ENCODE measurements at places on chromosomes 16 and 17.

DNA sequence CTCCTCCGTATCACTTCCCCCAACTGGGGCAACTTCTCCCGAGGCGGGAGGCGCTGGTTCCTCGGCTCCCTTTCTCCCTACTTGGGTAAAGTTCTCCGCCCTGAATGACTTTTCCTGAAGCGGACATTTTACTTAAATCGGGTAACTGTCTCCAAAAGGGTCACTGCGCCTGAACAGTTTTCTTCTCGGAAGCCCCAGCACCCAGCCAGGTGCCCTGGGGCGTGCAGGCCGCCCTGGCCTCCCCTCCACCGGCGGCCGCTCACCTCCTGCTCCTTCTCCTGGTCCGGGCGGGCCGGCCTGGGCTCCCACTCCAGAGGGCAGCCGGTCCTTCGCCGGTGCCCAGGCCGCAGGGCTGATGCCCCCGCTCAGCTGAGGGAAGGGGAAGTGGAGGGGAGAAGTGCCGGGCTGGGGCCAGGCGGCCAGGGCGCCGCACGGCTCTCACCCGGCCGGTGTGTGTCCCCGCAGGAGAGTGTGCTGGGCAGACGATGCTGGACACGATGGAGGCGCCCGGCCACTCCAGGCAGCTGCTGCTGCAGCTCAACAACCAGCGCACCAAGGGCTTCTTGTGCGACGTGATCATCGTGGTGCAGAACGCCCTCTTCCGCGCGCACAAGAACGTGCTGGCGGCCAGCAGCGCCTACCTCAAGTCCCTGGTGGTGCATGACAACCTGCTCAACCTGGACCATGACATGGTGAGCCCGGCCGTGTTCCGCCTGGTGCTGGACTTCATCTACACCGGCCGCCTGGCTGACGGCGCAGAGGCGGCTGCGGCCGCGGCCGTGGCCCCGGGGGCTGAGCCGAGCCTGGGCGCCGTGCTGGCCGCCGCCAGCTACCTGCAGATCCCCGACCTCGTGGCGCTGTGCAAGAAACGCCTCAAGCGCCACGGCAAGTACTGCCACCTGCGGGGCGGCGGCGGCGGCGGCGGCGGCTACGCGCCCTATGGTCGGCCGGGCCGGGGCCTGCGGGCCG, 1.6 kb downstream of the HIC1 start:
- DNase-seq, result no peak

GRCh38 chr17:2724784-2725164, 13.2 kb upstream of the CLUH start:
- DNase-seq, result no peak

- DNase-seq, result no peak
Observed at GRCh38 chr16:66478733-66479511, 51.8 kb downstream of the BEAN1 start.

DNA sequence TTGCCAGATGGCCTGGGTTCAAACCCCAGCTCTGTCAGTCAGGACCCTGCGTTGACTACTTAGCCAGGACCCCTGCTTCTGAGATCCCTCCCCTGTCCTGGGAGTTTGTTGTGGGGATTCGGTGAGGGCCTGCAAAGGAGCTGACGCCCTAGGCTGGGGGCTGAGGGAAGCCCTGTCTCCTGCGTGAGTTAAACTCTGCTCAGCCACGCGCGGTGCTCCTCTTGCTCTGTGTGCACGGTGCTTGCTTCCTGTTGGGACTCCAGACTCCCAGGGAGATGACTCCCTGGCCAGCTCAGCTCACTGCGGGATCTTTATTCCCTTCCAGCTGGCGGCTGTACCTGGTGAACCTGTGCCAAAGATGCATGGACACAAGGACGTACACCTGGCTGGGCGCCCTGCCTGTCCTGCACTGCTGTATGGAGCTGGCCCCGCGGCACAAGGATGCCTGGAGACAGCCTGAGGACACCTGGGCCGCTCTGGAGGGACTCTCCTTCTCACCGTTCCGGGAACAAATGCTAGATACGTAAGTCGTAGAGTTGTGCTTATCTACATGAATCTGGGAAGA, 37.4 kb downstream of the RNF213 start:
- DNase-seq, result no peak

GRCh38 chr17:57943645-57944044, 11.6 kb downstream of the CUEDC1 start:
- DNase-seq, result no peak

- DNase-seq, result no peak
Observed at GRCh38 chr17:47064684-47065083, 85.6 kb upstream of the RPRML start.

DNA sequence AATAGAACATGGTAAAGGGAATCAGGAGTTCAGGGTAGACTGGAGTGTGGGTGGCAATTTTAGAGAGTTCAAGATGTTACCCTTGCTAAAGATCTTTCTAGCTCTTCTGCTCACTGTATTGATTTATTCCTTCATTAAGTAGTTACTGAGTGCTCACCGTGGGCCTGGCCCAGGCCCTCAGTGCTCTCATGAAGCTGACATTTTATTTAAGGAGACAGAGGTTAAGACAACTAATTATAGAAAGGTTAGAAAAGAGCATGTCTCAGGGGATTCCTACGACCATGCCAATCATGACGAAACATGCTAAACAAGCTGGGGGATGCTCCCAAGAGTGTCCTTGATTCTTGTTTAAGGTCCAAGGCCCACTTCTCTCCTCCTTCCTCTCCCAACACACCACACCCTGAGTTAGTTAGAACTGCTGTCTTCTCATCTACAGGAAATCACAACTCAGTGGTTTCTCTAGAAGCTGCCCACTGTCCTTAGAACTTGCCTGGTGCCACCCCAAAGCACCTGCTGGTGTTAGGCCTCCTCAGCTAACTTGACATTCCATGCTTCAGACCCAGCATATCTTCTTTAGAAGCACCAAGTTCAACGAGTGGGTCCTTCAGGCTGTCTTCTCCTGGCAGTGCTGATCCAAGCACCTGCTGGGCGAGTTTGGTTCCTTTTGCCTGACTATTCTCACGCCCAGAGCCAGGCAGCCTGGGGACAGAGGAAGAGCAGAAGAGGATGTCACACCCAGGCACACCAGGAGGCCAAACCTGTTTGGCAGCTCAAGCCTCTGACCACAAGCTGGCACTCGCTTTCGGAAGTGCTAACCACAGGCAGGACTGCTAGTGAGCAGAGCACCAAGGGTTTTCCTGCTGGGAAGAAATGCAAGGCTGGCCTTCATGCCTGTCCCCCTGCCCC, 79.0 kb downstream of the GAS7 start:
- DNase-seq, result no peak

GRCh38 chr17:15649861-15650421, 30.4 kb upstream of the FBXW10B start:
- DNase-seq, result no peak

DNA sequence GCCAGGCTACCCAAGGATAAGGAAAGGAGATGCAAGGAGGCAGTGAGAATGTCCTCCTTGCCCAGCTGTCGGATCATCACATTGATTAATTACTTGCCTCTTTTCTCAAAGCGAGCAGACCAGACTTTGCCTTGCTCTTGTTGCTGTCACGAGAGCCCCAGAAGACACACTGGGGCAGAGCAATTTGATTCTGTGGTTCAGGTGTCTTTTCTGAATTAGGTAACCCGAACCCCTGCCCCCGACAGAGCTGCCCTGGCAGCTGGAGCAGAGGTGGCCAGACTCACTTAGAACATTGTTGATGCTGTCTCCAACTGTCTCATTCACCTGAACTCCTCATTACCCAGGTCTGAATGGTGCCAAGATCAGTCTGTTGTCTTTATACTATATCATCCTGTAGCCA, 34.3 kb downstream of the VAT1L start:
- no peak for DNase-seq

DNA sequence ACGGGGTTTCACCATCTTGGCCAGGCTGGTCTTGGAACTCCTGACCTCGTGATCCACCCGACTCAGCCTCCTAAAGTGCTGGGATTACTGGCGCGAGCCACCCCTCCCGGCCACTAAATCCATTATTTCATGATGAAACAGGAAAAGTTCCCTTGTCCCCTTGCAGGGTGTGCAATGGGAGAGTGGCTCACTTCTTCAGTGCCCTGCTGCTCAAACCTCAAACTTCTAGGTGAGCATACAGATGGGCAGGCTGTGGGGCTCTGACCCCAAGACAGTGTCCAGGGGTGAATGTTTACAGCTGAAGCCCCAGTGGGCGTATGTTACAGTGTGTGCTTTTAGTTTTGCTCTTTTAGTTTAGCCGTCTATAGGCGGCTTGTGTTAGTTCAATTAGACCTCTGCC, 34.7 kb downstream of the GJC1 start:
- DNase-seq, result no peak

GRCh38 chr16:48441106-48441505, 55.9 kb upstream of the SIAH1 start:
- no peak for DNase-seq

DNA sequence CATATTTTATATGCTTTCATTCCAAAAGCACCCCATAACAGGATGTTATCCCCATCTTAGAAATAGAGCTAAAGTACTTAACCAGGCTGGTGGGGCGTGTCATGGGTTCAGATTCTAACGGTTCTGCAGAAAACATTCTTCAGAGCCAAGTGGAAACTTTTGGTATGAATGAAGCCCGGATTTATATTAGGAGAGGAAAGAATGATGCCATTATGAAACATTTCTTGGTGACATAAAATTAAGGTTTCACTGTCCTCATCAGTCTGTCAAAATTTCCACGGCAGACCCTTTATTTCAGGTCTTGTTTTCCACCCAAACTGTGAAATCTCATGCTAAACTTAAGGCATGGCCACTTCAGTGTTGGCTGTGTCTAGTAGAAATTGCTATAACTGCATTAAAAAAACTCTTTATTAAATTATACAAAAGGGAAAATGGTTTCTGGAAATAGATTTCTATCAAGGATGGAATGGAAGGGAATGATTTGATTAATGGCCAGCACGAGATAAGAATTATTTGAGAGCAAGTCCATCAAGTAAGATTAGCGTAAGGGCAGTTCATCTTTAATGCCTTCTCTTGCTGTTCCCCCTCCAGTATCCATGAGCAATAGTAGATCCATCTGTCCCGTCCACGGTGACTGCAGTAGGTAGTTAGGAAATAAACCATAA, 11.7 kb downstream of the PRKCA start:
- DNase-seq, result no peak

- no peak for DNase-seq
Observed at GRCh38 chr17:76142039-76142584, 1.1 kb upstream of the FOXJ1 start.

DNA sequence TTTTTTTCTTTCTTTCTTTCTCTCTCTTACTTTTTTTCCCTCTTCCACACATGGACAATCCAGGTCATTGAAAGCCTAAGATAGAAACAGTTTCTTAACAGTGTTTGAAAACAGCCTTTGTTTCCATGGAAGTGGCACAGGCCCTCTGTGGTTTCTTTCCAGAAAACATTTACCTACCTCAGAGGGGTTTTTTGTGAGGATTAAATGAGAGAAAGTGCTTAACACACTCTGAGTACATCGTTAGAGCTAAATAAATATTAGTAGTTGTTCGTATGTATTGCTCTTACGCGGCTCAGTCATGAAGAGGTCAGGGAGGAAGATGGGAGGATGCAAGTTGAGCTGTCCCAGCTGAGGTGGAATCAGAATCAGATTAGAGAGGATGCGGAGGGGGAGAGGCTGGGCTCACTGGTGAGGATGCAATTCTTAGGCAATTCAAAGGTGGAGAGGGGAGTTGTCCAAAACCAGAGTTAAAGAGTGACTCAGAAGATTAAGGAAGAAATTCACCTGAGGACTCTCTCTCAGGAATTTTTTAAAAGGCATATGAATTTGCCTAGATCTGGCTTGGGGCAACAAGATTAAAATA, 345.4 kb downstream of the PMP22 start:
- DNase-seq, result no peak

- peak; percentile 12 for DNase-seq
Observed at GRCh38 chr17:66900126-66901010, 64.1 kb upstream of the CACNG4 start.

DNA sequence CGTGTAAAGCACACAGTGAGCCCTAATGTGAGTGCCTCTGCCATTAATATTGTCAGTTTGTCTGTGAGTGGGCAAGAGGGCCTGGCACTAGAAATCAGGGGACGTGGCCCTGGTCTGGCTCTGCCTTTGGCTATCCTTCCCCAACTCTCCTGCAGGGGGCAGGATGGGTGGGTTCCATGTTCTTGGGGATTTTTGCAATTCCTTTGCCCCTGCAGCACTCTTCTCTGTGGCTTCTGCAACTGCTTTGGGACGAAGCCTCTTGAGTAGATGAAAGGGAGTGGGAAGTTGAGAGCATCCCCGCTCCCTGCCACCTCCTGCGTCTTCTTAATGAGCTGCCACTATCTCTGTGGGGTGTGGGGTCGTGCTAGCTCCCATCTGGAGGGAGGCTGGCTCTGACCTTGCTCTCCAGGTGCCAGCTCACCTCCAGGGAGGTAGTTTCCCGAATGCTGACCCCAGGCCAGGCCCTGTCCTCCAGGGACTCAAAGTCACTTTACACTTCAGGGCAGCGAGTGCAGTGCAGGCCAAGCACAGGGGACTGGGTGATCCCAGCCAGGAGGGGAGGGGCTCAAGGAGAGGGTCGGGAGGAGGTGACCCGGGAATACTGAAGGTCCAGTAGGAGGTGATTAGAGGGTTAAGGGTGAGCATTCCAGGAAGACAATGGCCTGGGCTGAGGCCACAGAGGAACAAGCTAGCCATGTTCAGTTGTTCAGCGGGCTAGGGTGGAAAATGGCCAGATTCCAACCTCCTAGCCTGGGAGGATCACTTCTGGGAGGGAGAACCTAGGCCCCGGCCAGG, 121.0 kb upstream of the NLRP1 start:
- DNase-seq, result no peak

DNA sequence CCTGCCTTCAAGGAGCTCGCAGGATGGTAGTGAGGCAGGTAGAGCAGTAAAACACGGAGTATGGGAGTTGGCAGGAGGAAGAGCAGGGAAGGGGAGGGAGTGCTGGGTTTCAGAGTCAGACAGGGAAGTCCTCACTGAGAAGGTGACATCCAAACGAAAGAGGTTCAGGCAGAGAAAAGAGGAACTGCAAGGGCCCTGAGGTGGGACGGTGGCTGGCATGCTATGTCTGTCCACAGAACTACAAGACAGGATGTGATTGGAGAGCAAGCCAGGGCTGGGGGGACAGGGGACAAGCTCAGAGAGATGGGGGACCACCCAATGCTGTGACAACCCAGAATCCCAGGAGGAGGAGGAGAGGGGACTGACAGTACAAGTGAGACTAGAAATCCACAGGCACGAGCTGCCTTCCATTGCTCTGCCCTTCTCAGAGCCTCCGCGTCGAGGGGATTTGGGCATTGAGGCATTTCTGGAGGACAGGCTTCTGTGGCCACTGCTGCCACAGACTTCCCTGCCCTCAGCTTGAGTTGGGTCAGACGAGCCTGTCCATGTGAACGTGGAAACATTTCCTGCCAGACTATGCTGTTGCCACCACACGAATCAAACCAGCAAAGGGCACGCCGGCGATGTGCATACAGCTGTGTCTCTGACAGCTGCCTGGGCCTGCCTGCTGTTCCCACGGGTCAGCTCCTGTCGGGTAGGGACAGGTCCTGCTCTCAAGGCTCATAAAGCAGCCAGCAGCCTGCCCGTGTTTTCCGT, 100.1 kb downstream of the RAB11FIP4 start:
- DNase-seq, result no peak

GRCh38 chr16:27795992-27796614, 246.2 kb downstream of the KATNIP start:
- no peak for DNase-seq

GRCh38 chr17:57293077-57293476, 36.8 kb downstream of the MSI2 start:
- no peak for DNase-seq

All from NCI-H1105 (cell line).